ENCODE measurements at places on chromosomes 3 and 15.
A peak's percentile ranks its signal among the peaks of the same experiment; 100 is the strongest.

DNA sequence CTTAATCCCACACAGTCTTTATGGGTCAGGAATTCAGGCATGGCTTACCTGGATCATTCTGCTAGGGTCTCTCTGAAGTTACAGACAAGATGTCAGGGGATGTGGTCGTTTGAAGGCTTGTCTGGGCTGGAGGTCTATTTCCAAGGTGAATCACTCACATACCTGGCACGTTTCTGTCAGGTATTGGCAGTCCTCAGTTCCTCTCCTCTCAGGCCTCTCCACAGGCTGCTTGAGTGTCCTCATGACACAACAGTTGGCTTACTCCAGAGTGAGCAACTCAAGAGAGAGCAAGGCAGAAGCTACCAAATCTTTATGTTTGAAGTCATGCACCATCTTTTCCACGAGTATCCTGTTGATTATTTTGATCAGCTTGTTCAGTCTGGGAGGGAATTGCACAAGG, 43.9 kb upstream of the PARP14 start:
- no peak for DNase-seq

- no peak for DNase-seq
Observed at GRCh38 chr3:134150476-134150875, 100.2 kb downstream of the RYK start.

DNA sequence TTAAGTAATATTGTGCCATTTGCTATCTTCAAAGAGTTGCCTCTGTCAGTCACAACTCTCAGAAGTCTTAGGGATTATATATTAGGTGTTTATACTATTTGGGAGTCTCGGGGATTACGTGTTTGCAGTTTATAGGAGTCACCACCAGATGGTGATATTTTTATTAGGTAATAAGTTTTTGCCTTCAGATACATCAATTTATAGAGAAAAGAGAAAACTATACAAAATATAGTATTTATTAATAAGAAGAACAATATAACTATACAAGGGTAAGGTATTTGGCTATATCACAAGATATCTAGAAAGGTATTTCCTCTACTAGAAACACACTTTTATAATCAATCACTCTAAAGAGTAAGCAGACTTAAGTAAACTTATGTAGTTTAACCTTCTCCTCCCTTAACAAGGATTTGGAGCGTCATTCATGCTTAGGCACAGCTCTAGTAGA, 10.7 kb upstream of the DHX36 start:
- peak; percentile 53 for DNase-seq

GRCh38 chr15:70823196-70823595, 30.8 kb downstream of the LARP6 start:
- DNase-seq = no peak

- no peak for DNase-seq
Observed at GRCh38 chr15:67915461-67916374, 75.9 kb upstream of the RNU6-1 start.

- peak; percentile 86 for DNase-seq
Observed at GRCh38 chr3:48034000-48034516, 17.8 kb upstream of the MAP4 start.

DNA sequence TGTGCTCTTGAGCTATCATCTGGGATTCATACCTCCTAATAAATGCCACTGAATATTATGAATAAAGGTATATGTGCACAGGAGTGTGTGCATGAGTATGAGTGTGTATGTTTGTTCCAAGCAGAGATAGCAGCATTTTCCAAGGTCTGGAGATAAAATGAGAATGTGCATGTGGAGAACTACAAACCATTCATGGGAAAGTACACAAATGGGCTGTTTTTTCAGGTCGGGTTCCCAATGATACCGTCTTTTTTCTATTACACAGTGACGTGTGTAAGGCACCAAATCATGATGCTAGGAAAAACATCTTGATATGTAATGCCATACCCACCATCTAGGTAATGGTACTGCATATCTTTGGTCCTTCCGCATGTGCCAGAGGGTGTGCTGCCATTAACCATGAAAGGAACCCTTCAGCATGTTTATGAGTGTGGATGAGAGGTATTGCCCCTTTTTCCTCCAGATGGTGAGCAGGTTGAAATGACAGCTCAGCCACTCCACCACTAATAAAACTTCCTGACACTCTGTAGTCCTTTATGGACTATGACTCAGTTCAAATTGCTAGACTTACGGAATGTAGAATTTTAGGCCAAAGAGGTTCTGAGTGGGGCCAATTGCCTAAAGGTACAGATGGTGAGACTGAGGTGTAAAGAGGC, 36.4 kb upstream of the COPB2 start:
- DNase-seq = no peak

DNA sequence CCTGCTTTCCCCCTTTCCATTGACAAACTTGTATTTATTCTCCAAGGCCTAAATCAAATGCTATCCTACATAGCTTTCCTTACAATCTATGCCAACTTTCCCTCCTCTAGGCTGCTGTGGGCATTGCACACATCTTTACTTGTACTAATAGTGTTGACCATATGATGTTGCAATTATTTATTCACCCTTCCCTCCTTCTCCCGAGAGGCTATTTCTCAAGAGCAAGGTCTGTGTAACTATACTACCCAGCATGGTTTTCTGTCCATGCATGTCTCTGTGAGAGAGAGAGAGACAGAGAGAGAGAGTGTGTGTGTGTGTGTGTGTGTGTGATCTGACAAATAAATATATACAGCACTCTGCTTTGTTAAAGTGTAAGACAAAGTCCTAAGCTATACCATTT, 63.8 kb downstream of the GTPBP8 start:
- peak; percentile 69 for DNase-seq

DNA sequence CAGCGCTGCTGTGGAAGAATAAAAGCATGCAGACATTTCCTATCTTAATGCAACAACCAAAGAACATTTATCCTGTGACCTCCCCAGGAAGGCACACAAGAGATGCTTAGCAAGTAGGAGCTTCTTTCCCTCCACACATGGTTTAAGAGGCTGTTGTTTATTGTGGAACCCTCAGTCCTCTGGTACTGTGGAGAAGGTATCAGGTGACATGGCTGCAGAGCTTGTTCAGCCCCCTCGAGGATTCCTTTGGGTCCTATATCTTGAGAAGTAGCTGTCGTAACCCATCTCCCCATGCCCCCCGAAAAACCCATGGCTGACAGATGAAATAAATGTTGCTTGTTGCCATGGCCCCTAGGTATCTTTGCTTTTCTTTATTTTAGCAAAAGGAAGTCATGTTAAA, 20.3 kb upstream of the ETV5 start:
- DNase-seq = no peak

- no peak for DNase-seq
Observed at GRCh38 chr3:189121092-189121491, 50.7 kb upstream of the TPRG1 start.

- no peak for DNase-seq
Observed at GRCh38 chr15:92947071-92947730, 47.1 kb downstream of the CHD2 start.

GRCh38 chr3:101849714-101850245, 466 bp downstream of the NFKBIZ start:
- no peak for DNase-seq

GRCh38 chr3:43155464-43156121, 49.7 kb upstream of the POMGNT2 start:
- peak; percentile 83 for DNase-seq

DNA sequence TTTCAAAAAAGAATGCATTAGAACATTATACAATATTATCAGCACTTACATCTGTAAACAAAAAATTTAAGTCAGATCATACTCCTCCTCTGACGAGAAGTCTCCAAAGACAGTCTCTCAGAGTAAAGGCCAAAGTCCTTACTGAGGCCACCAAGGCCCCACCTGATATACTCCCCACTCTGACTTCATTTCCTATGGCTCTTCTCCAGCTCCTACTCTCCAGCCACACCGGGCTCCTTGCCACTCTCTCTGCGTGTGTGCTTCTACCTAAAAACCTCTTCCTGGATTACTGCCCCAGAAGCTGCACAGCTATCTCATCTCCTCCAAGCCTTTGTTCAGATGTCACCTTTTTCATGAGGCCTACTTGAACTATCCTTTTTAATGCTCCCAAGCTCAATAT, 5.0 kb downstream of the DCP1A start:
- DNase-seq = peak; percentile 16

DNA sequence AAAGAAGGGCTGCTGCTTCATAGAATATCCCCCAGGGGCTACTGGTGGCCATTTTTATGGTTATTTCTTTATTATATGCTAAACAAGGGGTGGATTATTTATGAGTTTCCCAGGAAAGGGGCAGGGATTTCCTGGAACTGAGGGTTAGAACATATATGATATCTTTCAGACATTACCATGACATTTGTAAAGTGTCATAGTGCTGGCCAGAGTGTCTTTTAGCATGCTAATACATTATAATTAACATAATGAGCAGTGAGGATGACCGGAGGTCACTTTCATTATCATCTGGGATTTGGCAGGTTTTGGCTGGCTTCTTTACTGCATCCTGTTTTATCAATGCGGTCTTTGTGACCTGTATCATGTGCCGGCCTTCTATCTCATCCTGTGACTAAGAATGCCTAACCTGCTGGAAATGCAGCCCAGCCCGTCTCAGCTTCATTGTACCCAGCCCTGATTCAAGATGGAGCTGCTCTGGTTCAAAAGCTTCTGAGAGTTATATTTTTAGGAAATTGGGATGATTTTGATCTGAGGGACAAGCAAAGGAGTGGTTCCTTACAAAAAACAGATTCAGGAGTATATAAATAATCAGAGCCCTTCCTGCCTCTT, 9.1 kb upstream of the ZBTB20 start:
- no peak for DNase-seq

- peak; percentile 68 for DNase-seq
Observed at GRCh38 chr3:49469037-49469935, 781 bp upstream of the DAG1 start.

DNA sequence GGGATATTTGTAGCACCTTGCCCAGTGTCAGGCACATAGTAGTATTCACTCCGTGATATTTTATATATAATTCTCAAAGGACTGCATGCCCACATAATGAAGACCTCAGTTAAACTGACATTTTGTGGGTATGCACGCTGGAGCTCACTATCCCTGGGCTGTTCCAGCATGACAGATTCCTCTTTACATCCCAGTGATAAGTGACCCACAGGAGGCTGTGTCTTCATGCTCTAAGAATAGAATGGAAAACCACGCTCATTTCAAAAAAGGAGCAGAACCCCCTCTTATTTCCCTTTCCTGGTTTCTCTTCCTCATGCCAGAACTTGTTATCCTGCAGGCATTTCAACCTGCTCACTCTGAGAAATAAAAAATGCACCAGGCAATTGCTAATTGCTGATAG, 717.5 kb downstream of the AGBL1 start:
- DNase-seq = no peak

- DNase-seq = no peak
Observed at GRCh38 chr3:160384639-160385318, 14.2 kb downstream of the IFT80 start.

DNA sequence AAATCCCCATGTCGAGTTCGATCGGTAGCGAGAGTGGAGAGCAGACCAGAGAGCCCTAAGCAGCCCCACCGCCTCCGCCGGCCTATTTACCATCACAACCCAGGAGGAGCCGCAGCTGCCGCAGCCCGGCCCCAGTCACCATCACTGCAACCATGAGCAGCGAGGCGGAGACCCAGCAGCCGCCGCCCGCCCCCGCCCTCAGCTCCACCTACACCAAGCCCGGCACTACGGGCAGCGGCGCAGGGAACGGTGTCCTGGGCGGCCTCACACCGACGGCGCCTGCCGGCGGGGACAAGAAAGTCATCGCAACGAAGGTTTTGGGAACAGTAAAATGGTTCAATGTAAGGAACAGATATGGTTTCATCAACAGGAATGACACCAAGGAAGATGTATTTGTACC, 89.5 kb upstream of the TPM1 start:
- DNase-seq = no peak

DNA sequence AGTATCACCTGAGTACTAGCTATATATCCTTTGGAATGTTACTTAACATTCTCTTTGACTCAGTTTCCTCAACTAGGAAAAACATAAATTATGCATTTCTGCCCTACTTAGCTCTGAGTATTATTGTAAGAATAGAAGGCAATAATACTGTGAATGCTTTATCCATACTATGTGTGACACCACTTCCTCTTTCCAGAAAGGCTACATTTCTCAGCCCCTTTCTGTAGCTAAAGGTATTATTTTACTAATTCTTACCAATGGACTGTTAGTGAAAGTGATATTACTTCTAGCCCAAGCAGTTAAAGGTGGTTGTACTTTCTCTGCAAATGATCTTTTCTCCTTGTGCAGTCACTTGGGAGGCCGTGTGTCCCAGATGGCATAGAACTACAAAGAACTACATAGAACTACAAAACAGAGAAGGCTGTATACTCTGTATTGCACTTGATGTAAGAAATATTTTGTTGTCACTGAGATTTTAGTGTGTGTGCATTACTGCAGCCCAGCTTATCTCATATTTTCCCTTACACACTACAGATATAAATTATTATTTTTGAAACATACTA, 35.1 kb downstream of the MYH15 start:
- no peak for DNase-seq

- no peak for DNase-seq
Observed at GRCh38 chr3:79979990-79980389, 212.2 kb upstream of the ROBO1 start.

DNA sequence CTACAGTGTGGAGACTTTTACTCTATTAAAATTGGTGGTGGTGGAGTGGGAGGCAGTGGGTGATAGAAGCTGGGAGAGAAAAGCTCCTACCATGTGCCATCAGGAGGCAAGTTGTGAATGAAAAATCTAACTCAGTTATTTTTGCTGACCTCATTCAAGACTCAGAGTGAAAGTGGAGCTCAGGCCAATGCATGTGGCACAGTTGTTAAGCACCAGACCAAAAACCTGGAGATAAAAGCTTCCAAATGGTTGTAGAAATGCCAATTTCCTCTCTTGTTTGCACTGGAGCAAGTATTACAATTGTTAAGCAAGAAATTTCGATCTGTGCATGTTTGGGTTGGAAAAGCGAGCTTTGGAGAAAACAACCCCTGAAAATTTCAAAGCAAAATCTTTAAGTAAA, 81.5 kb upstream of the PRICKLE2 start:
- DNase-seq = no peak

- no peak for DNase-seq
Observed at GRCh38 chr15:34188711-34189110, 21.2 kb downstream of the KATNBL1 start.

DNA sequence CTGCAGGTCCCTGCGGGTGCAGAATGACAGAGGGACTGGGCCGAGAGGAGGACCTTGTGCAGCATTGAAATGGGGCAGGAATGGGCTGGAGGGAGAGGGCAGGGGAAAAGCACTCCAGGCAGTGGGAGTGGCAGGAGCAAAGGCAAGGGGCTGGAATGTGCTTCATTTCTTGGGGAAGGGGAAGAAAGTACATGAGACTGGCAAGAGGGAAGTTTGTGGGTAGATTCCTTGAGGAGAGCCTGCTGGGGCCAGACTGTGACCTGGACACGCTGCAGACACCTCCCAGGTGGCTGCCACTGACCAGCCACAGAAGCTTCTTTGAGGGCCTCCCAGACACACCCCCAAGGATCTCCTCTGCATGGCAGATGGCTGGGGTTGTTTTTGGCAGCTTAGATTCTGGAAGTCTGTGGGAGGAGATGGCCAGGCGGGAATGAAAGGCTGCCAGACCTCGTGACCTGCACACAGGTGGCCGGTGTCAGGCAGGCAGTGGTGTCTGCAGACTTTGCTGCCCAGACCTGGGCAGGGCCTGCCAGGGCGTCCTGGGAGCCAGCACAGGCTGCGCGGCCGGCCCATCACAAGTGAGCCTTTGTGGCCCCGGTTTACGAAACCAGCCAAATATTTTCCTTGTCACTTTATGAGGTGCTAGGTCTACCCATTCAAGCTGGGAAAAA, 53.1 kb downstream of the SPSB4 start:
- no peak for DNase-seq
